ENCODE measurements at places on chromosomes 5 and 9.

DNA sequence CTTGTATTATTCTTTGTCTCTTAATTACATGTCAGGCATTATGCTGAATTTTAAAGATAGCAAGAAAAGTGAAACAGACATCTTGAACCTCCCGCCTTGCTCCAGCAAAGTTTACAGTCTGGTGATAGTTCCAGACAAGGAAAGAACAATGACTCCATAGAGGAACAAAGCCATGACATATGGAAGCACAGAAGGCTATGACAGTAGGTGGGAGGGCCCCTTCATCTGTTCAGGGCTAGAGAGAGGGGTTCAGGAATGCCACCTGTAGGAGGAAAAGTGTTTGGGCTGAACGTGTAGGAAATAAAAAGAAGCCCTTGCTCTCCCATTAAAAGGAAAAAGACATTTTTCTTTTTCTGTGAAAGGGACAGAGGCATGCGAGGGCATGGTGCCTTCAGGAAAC lies 315.6 kb downstream of the TRIM32 start:
- no peak for DNase-seq

DNA sequence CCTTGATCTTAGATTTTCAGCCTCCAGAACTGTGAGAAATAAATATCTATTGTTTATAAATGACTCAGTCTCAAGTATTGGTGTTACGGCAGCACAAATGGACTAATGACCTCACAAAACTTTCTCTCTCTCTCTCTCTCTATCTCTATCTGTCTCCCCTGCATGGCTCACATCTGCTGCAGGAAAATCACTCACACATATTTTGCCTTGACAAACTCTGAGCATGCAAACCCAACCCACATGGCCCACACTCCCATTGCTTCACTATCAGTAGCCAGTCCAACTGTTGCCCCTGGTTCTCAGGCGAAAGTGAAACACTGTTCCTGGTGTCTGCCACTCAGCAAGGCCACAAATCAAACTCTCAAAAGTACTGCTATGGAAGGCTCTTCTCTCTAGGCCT lies 66.4 kb upstream of the PIK3R1 start:
- DNase-seq = no peak

GRCh38 chr9:27041746-27042145 lies 36.3 kb upstream of the LRRC19 start:
- no peak for DNase-seq

GRCh38 chr9:94054716-94055115 lies 29.5 kb upstream of the PTPDC1 start:
- DNase-seq = no peak

GRCh38 chr9:12956261-12956660 lies 181.4 kb downstream of the LURAP1L start:
- no peak for DNase-seq

- no peak for DNase-seq
These were observed 120.1 kb upstream of the CD180 start for GRCh38 chr5:67316695-67317094.

DNA sequence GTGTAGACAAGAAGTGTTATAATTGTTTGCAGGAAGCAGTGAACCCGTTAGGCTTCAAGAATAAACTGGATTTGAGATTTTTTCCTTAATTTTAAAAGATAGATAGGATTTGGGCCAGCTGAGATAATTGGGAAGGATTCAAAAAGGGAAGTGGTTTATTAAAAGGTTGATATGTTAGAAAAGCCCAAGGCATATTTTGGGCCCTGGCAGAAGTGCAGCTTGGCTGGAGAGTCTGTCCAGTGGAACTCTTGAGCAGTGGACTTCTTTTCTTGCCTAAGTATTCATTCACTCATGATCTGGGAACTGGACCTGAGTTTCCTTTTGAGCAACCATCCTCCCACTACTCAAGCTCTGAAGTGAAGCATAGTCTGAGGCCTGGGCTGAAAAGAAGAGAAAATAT lies 433.4 kb downstream of the ZSWIM6 start:
- no peak for DNase-seq

GRCh38 chr5:171205375-171205774 lies 103.7 kb upstream of the TLX3 start:
- DNase-seq = no peak

DNA sequence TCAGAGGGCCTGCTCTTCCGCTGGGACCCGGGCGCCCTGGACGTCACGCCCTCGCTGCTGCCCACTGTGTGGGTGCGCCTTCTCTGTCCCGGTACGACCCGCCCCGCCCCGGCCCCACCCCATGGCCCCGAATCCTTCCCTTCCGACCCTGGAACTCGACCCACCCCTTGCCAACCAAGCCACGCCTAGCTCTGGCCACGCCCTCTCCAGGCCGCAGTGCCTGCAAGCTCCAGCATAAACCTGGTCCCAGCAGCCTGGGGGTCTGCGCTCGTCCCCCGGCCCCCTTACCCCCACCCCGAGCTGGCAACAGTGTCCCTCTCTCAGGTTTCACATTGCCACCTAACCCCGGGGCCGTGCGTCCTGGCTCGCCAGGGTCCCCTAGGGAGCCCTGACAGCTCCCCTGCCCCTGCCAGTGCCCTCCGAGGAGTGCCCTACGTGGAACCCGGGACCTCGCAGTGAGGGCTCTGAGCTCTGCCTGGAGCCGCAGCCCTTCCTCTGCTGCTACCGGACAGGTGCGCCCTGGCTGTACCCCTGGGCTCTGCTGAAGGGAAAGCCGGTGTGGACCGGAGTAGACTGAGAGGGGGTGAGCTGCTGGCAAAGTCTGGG lies 3.4 kb downstream of the ADGRD2 start:
- no peak for DNase-seq

DNA sequence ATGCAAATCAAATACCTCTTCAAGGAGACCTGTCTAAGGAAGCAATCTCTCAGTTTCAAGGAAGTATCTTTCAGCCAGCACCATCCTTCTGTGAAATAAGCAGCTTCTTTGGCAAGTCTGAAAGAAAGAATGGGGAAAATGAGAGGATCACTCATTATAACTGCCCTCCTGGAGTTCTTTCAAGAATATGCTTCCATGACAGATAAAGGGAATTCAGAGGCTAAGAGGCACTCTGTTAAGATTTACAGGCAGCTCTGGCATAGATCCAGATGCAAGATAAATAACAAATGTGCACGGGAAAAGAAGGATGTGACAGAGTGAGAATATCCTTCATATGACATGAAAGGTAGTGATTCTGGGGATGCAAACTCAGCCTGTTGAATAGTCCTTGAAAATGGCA lies 348.2 kb upstream of the CCNG1 start:
- no peak for DNase-seq

DNA sequence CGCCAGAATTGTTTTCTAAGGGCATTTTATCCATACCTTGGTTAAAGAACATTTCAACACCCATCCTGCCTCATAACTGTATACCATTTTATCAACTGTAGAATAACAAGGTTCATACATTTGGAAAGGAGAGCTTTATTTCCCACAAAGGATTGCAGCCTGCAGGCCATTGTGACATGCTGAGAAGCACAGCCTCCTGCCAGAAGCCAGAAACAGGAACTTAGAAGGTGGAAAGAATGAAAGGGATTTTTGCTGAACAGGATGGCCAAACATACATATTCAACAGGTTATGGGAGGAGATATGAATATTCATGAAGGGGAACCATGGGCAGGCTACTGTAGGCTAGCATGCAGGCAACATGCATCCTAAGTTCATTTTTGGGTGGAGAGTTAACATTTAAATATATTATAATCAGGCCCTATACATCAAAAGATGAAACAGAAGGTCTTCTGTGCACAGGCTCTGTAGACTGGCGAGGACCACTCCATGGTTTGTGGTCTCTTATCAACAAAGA lies 59.9 kb upstream of the DIRAS2 start:
- DNase-seq = no peak

- DNase-seq = no peak
These were observed 610.9 kb downstream of the CHSY3 start for GRCh38 chr5:130514984-130515690.

DNA sequence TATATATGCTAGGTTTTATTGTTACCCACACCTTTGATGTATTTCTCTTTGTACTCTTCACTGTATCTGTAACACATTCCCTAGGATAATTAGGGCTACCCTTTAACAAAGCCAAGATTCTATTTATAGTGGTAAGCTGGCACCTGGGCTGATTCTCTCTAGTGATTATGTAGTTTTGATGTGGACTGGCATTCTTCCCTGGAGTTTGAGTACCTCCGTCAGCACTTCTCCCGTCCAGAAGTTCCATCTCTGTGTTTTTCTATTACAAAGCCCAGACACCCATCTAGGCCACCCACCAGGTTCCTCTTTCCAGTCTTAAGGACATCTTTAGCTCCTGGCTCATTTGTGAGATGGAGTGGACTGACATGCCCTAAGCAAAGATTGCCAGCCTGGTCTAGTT lies 55.9 kb upstream of the CDKN2B start:
- no peak for DNase-seq

- no peak for DNase-seq
These were observed 225.9 kb downstream of the RFX3 start for GRCh38 chr9:3299872-3300271.

GRCh38 chr9:37353791-37354190 lies 68.7 kb upstream of the GRHPR start:
- no peak for DNase-seq

GRCh38 chr9:36623280-36623679 lies 50.6 kb downstream of the MELK start:
- no peak for DNase-seq

GRCh38 chr9:114719290-114719689 lies 37.3 kb upstream of the TEX48 start:
- DNase-seq = peak; percentile 15

Measured in NCI-H510A (cell line).